Mesothelial cell of epicardium (in vitro differentiated cells): ENCODE measurements at places on chromosomes 3 and 15.

- H3K27ac ChIP-seq: no peak overlapping the region
- DNase-seq: no peak
- H3K4me3 ChIP-seq: no peak overlapping the region
- no peaks in the 10 kb centered on the region for H3K27me3 ChIP-seq
- H3K36me3 ChIP-seq: peaks cover 2% of the 10 kb centered on the region
- peaks cover 5% of the 10 kb centered on the region for H3K4me1 ChIP-seq
Measured at GRCh38 chr15:90666135-90666909, 50.8 kb upstream of the BLM start.

GRCh38 chr3:172680684-172681083 lies 30.2 kb downstream of the NCEH1 start:
- H3K27ac ChIP-seq: no peak overlapping the region
- H3K27me3 ChIP-seq: no peaks in the 10 kb centered on the region
- DNase-seq: no peak
- no peak overlapping the region for H3K4me3 ChIP-seq

DNA sequence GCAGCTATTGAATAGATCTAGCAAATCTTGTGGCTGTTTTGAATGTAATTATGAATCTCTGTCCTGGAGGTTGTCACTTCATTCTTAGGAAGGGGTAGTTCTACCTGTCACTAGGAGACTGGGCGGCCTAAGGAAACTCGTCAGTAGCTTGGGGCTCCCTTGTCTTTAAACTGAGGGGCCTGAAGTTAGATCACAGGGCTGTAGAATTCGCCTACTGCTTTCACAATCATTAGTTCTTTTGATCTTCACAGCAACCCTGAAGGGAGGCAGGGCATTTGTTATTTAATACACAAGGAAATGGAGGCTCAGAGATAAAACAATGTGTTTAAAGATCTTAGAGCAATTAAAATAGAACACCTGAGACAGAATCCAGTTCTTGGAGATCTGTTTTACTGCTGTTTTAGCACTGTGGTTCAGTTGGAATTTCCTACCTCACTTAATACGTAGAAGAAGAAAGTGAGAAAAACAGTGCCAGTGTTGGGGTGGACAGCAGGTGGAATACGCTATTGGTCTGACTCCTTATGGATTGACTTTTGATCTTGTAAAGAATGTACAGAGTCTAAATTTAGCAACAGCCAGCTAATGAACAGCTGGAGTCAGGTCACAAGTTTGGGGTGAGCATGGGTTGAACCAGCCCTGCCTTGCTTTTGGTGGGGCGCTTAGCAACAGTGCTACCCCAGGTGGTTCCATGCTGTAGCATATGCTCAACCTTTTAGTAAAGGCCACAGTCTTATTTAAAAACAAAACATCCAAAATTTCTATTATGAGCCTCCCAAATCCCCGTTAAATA lies 71.4 kb upstream of the BHLHE40 start:
- DNase-seq: no peak
- no peaks in the 10 kb centered on the region for H3K27me3 ChIP-seq
- H3K27ac ChIP-seq: peak overlapping the region; percentile 75
- H3K4me1 ChIP-seq: peaks cover 49% of the 10 kb centered on the region
- H3K36me3 ChIP-seq: no peaks in the 10 kb centered on the region

DNA sequence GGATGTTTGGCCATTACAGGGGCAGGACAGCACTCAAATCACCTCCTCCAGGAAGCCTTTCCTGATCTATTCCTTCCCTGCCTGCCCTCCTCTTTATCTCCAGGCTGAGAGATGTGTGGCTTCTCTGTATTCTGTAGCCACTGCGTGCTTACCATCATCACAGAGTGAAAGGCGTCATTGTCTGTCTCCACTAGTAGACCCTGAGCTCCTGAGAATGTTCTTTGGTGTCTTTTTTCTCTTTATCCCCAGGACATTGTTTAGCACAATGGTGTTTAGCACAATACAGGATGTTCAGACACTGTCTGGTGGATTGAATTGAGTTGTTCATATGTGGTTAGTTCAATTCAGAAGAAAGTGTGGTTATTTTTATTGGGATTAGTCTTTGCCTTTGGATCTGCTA lies 26.2 kb upstream of the LARS2 start:
- H3K4me1 ChIP-seq: no peaks in the 10 kb centered on the region
- peaks cover 8% of the 10 kb centered on the region for H3K27me3 ChIP-seq
- H3K27ac ChIP-seq: no peak overlapping the region
- no peak overlapping the region for H3K4me3 ChIP-seq
- peaks cover 4% of the 10 kb centered on the region for H3K36me3 ChIP-seq

DNA sequence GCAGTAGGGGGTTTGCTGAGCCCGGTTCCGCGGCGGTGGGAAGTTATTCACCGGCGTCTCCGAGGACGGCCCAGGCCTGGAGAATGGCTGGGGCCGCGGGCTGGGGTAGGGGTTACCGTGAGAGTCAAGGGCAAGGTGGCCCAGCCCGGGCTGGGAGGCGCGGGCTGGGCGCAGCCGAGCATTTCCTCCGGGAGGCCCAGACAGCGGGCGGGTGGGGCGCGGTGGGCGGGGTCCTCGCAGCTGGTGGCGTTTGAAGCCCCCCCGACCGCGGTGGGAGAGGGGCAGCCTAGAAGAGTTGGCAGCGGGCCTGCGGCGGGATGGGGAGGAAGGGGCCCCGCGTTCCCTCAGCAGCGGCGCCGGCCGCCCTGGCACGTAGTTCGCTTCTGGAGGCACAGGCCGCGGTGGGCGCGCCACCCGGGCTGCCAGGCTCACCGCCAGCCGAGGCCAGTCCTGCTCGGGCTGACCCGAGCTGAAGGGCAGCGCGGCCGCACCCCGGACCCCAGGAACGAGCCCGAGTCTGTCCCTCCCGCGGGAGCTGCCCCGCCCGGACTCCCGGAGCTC lies 960 bp upstream of the KLF13 start:
- no peaks in the 10 kb centered on the region for H3K36me3 ChIP-seq
- peaks cover 5% of the 10 kb centered on the region for H3K27me3 ChIP-seq
- DNase-seq: peak; percentile 75
- peak overlapping the region; percentile 79 for H3K4me3 ChIP-seq
- peaks cover 21% of the 10 kb centered on the region for H3K4me1 ChIP-seq

DNA sequence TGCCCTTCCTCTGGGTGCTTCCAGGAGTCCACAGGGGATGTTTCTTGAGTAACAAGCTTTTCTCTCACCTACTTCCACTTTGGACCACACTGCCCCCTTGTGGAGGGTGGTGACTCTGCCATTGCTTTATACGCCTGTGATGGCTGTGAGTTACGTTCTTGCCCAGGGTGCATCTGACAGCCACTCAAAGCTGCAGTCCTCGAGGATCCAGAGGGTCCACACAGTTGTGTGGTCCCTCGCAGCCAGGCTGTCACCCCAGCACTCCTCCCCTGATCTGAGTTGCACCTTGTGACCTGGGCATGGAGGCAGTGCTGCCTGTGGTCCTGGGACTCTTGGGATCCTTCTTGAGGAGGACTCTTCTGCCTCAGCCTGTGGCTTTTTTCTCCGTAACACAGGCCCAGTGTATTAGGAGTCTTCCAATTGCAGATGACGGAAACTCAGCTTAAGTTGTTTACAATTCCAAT lies 23.4 kb downstream of the FOXL2 start:
- peaks cover 7% of the 10 kb centered on the region for H3K27me3 ChIP-seq
- no peaks in the 10 kb centered on the region for H3K4me1 ChIP-seq
- DNase-seq: peak; percentile 88
- no peaks in the 10 kb centered on the region for H3K36me3 ChIP-seq
- no peak overlapping the region for H3K27ac ChIP-seq

GRCh38 chr3:139105154-139105702 lies 60.5 kb upstream of the PRR23C start:
- no peaks in the 10 kb centered on the region for H3K36me3 ChIP-seq
- no peak overlapping the region for H3K27ac ChIP-seq
- H3K27me3 ChIP-seq: peaks cover 56% of the 10 kb centered on the region
- no peak overlapping the region for H3K4me3 ChIP-seq

DNA sequence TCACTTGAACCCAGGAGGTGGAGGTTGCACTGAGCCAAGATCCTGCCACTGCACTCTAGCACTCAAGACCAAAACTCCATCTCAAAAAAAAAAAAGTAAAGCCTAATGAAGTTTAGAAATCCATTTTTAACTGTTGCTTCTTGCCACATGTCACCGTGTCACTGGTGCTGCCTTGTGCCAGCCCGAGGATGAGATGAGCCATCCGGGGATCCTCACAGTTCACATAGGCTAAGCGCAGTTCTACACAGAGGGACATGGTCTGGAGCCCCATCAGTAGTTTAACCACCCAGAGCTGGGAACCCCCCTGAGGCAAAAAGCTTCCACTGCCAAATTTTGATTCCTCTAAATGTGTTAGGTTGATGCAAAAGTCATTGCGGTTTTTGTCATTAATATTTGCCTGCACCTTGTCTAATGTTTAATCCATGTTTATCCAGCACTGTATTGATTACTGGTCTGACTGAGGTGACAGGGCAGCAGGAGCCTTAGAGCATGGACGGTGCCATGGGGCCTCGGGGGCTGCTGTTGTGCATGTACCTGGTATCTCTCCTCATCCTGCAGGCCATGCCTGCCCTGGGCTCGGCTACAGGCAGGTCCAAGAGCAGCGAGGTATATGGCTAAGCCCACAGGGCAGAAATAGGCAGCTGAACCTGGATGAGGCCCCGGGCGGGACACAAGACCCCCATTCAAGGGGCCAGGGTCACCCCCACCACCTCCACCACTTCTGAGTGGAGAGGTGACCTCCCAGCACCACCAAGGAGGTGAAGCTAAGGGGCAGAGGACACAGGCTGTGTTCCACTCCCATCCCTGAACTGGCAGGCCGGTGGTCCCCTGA lies at the start of gene ITIH1:
TSS of gene ITIH1 (plus strand) at position 473 of the 832 bp plus-strand sequence. CDS start at position 490, 17 bp downstream.
- no peak for DNase-seq
- H3K4me3 ChIP-seq: no peak within 1 kb of the TSS
- no peaks in the 10 kb centered on the region for H3K36me3 ChIP-seq
- H3K4me1 ChIP-seq: no peaks in the 10 kb centered on the region
- peaks cover 24% of the 10 kb centered on the region for H3K27me3 ChIP-seq

DNA sequence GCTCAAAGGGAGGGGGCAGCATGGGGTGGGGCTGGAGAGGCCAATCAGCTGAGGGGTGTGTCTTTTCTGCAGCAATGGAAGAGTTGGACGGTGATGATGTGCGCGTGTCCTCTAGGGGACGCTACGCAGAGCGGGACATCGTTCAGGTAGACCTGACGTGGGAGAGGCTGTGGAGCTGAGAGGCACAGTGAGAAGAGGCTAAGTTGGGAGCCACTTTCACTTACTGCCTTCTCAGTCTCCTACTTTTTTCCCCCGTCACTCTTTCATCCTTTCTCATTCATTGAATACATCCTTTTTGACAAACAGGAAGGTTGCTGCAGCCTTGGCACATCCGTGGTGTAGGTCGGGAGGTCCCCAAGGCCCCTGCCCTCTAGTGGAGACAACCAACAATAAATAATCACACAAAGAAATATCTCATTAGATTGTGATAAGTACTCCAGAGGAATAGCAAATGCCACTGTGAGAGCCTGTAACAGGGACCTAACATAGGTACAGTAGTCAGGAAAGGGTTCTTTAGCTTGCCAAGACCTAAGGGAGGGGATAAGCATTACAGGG lies 4.4 kb upstream of the BRPF1 start:
- H3K4me3 ChIP-seq: no peak overlapping the region
- no peaks in the 10 kb centered on the region for H3K36me3 ChIP-seq
- DNase-seq: no peak
- H3K4me1 ChIP-seq: peaks cover 11% of the 10 kb centered on the region

DNA sequence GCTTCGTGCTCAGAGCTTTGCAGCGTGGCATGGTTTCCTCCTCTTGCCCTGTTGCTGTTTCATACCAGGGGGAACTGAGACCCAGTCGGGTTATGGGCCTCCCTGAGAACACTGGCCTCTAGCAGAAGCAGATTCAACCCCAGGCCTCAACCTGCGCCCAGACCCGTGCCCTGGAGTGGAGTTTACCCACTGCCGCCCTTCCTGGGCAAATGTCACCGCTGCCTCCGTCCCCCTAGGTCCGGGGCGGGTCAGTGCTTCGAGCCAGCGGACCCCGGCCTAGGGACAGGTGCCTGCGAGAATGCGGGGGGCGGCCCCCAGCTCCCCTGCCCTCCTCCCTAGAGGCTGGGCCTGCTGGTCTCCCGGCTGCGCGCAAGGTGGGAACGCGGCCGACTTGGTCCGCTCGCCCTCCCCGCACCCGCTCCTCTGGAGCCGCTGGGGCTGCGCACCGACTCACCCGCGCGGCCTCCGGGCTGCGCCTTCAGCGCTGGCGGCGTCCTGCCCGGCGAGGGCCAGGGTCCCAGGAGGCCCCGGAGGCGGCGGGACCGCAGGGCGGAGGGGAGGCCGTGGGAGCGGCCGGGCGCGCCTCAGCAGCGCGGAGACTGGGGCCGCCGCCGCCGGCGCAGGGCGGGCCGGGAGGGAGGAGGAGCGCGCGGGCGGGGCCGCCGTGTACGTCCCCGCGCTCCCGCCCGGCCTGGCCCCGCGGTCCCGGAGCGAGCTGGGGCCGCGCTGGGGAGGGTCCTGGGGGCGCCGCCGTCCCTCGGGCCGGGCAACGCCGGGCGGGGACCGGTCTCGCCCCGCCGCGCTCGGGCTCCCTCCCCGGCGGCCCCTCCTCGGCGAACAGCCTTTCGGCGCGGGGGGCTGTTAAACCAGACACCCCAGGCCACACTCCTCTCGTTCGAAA lies at the start of gene PIGZ:
TSS of gene PIGZ (minus strand) at position 601 of the 901 bp plus-strand sequence. CDS start 16,802 bp downstream, outside the sequence.
- no peaks in the 10 kb centered on the region for H3K4me1 ChIP-seq
- H3K27me3 ChIP-seq: peaks cover 64% of the 10 kb centered on the region
- no peaks in the 10 kb centered on the region for H3K36me3 ChIP-seq
- H3K4me3 ChIP-seq: peak within 1 kb of the TSS; percentile 64
- DNase-seq: no peak
- no peak within 1 kb of the TSS for H3K27ac ChIP-seq

DNA sequence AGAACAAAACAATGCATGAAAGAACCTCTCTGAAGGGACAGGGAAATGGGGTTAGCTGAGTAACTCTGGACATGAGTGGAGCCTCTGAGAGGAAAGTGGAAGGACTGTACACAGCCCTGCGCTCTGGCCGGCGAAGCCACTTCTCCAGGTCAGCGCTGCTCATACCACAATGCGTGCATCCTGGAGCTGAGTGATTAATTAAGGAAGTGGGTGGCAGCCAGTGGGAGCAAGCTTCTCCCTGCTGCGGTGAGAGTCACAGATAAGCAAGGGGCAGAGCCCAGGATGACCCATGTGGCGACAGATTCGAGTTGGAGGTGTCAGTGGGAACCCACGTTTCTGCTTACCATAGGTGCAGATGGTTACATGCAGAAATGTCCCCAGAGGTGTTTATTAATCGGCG lies 48.0 kb downstream of the KLF15 start:
- no peak for DNase-seq
- H3K36me3 ChIP-seq: no peaks in the 10 kb centered on the region
- H3K4me3 ChIP-seq: no peak overlapping the region
- H3K27ac ChIP-seq: no peak overlapping the region
